Kidney epithelial cell (primary cell): ENCODE measurements at places on chromosomes 2 and 18. TPM values are rescaled to one million over a fixed set of nuclear protein-coding genes. Genes with fewer than 3 reads are reported as not detected.

The SLC11A1 gene
- total RNA-seq: 0.21 TPM in 1 of 2 replicates, not detected in the other

The ANKRD30B gene
- total RNA-seq: 0.07 and 0.08 TPM in 2 replicates

The PELI1 gene
- total RNA-seq: 13.6 and 15.8 TPM in 2 replicates

The C2orf72 gene
- total RNA-seq: 0.63 and 1.3 TPM in 2 replicates

The MTCL1 gene
- total RNA-seq: 50.5 and 52.6 TPM in 2 replicates

The TMEM37 gene
- 1.2 TPM in 1 of 2 replicates, not detected in the other for total RNA-seq

GRCh38 chr2:58667137-58667774, 426.1 kb upstream of the FANCL start:
- no peak for DNase-seq

GRCh38 chr2:43736637-43737036, 37.2 kb upstream of the DYNC2LI1 start:
- no peak for DNase-seq

GRCh38 chr18:24373328-24373727, 24.3 kb downstream of the OSBPL1A start:
- no peak for DNase-seq

DNA sequence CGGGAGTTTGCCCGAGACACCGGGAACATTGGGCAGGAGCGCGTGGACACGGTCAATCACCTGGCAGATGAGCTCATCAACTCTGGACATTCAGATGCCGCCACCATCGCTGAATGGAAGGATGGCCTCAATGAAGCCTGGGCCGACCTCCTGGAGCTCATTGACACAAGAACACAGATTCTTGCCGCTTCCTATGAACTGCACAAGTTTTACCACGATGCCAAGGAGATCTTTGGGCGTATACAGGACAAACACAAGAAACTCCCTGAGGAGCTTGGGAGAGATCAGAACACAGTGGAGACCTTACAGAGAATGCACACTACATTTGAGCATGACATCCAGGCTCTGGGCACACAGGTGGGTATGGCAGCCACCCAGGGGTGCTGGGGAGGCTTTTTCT, 73.8 kb upstream of the EML6 start:
- no peak for DNase-seq

- DNase-seq: no peak
Measured at GRCh38 chr2:16661936-16662839, 3.4 kb downstream of the CYRIA start.

DNA sequence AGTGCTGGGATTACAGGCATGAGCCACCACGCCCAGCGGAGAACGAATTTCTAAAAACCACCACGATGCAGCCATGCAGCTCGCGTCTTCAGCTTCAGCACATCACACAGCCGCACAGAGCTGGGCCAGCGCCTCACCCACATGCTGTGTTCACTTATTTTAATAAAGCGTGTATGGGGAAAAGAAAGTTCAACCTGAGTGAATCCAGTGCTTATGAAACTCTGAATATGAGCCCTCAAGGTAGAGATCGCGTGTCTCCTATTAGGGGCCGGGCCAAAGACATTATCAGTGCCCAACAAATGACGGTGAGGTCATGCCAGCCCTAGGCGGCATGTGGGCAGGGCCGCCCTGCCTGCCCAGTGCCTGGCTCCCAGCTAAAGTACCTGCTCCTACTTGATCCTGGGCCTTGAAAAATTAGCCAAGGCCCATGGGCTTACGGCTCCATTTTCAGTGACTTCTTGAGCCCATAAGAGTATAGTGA, 44.3 kb downstream of the SPRED2 start:
- no peak for DNase-seq
